GM23248 (cell line): ENCODE measurements at places on chromosomes 12 and 14. TPM values are rescaled to one million over a fixed set of nuclear protein-coding genes. Genes with fewer than 3 reads are reported as not detected.

- H3K4me1 ChIP-seq: no peaks in the 10 kb centered on the region
- H3K27ac ChIP-seq: no peak overlapping the region
- no peak for DNase-seq
- H3K4me3 ChIP-seq: no peak overlapping the region
- H3K27me3 ChIP-seq: no peaks in the 10 kb centered on the region
- H3K36me3 ChIP-seq: peaks cover 18% of the 10 kb centered on the region
These were observed 5.7 kb upstream of the ZNF385A start for GRCh38 chr12:54390176-54390667.

DNA sequence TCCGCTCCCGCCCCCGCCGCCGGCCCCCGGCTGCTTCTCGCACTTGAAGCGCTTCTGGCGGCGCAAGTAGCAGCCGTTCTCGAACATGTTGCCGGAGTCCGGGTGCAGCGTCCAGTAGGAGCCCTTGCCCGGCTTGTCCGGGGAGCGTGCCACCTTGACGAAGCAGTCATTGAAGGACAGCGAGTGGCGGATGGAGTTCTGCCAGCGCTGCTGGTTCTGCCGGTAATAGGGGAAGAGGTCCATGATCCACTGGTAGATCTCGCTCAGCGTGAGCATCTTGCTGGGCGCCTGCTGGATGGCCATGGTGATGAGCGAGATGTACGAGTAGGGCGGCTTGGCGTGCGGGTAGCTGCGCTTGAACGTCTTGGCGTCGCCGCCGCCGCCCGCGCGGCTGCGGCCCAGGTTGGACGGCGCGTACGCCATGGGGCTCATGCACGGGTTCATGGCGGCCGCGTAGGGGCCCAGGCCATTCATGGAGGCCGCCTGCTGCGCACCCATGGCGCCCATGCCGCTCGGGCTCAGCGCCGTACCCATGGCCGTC is 3.0 kb downstream of the FOXA1 start:
- no peak overlapping the region for H3K4me3 ChIP-seq
- no peaks in the 10 kb centered on the region for H3K36me3 ChIP-seq
- peaks cover 5% of the 10 kb centered on the region; the same call in 1 of the 2 replicates for H3K4me1 ChIP-seq
- H3K27me3 ChIP-seq: peaks cover 74% of the 10 kb centered on the region
- no peak overlapping the region for H3K27ac ChIP-seq

- H3K27ac ChIP-seq: no peak overlapping the region
- no peak for DNase-seq
- no peak overlapping the region for H3K4me3 ChIP-seq
- H3K36me3 ChIP-seq: no peaks in the 10 kb centered on the region
These were observed 611.8 kb downstream of the ETNK1 start for GRCh38 chr12:23236811-23237210.

DNA sequence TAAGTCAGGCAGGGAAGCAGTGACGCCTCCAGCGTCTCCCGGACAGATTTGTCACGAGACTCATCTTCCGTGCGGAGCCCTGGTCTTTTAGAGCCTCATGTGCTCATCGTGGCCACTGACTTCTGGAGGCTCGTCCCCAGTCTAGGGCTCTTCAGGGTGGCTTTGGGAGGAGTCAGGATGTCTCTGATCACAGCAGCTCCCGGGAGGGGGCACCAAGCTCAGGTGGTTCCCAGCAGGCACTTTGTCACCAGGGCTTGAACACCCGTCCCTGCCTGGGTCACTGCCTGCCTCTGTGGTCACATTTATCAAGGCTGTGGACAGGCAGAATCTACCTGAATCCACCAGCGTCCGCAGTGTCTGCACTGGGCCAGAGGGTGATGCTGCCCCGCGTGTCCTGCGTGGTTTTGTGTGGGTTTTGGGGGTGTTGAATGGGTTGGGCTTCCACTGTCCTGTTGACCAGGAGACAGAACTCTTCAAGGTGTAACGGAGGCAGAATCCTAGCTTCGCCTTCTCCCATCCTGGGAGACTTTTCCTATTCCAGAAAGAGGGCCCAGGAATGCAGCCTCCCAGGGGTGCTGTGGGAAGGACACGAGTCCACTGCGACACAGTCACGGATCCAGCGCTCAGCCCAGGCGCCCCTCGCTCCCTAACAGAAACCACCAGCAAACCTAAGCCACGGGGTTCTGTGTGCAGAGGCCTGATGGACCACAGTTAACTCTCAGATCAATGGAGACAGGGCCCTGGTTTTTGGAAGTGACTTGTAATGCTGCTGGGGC is 132.3 kb downstream of the ADGRD1 start:
- H3K4me3 ChIP-seq: no peak overlapping the region
- no peak for DNase-seq
- H3K27ac ChIP-seq: no peak overlapping the region
- no peaks in the 10 kb centered on the region for H3K4me1 ChIP-seq

Gene TBX5
- total RNA-seq: 23.9 and 30.0 TPM in 2 replicates
